GM23338 (cell line): ENCODE measurements at places on chromosomes 1 and 21. TPM values are rescaled to one million over a fixed set of nuclear protein-coding genes. Genes with fewer than 3 reads are reported as not detected.

GRCh38 chr1:232622981-232623380 is 7.0 kb downstream of the SIPA1L2 start:
- DNase-seq, result peak; percentile 91

DNA sequence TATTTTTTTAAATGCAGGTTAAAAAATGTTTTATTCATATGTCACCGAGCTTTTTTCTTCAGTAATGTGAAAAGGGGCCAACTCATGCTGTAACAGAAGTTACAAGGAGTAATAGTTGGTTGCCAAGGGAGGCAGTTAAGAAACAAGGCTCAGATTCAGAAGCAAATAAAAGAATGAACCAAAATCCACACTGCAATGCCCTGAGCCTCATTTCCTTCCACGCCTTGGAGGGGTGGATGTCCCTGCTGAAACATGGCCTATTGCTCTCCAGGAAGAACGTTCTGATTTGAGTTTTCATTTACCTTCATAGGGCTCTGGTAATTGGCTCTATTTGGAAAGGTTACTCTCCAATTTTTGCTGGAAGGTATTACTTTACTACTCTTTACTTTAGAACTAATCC is 24.4 kb downstream of the ALG14 start:
- DNase-seq, result no peak

- no peak for DNase-seq
Observed at GRCh38 chr1:230054092-230054749, 12.8 kb upstream of the GALNT2 start.

- no peak for DNase-seq
Observed at GRCh38 chr1:205978676-205979075, 24.5 kb downstream of the RAB7B start.

DNA sequence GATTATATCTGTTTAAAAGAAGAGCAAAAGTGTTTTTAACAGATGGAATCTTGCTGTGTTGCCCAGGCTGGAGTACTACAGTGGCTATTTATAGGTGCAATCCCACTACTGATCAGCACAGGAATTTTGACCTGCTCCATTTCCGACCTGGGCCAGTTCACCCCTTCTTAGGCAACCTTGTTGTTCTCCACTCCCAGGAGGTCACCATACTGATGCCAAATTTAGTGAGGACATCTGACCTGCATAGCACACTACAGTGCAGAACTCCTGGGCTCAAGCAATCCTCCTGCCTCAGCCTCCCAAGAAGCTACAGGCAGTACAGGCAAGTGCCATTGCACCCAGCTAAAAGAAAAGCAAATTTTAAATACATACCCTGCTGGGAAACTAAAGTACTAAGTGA is 11.3 kb upstream of the NUP210L start:
- no peak for DNase-seq

DNA sequence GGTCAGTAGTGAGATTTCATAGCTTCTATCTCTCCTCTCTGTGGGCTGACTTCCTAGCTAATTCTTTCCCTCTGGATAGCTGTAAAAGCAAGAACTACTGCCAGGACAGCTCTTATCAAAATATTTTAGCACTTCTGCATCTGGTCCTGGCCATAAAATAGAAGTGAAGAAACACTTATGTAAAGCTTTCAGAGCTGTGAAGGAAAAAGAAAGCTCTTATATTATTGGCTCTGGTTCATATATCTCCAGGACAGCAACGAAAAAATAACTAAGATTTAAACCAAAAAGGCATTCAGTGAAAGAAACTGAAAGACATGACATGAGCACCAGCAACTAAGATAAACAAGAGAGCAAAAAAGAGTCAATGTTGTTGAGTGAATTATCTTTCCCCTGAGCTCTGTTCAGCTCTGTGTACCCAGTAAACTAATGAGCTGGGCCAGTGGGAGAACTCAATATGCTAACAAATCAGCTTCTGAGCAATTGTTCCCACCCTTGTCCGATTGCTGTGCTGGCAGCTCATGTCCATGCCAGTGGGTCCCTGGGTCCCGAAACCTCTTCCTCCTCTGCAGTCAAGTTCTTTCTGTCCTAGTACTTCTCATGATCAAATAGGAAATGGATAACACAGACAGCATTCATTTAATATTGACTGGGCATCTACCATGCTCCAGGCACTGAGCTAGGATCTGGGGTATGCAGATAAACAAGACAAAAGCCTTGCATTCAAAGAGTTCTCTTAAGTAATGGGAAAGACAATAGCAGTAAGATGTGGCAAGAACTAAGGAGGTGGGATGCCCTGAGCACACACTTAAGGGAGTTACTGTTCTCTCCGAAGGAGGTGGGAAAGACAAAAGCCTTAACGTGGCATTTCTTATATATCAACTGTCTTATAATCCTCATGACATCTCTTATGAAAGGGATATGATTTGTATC is 45.3 kb upstream of the MAN1A2 start:
- no peak for DNase-seq

GRCh38 chr1:50308878-50309277 is 114.4 kb downstream of the DMRTA2 start:
- peak; percentile 88 for DNase-seq

GRCh38 chr1:97089173-97089572 is 367.6 kb downstream of the PTBP2 start:
- no peak for DNase-seq

GRCh38 chr1:198908995-198909394 is 270.2 kb downstream of the PTPRC start:
- DNase-seq, result no peak

GRCh38 chr1:174005032-174005431 is 17.1 kb downstream of the RC3H1 start:
- no peak for DNase-seq

DNA sequence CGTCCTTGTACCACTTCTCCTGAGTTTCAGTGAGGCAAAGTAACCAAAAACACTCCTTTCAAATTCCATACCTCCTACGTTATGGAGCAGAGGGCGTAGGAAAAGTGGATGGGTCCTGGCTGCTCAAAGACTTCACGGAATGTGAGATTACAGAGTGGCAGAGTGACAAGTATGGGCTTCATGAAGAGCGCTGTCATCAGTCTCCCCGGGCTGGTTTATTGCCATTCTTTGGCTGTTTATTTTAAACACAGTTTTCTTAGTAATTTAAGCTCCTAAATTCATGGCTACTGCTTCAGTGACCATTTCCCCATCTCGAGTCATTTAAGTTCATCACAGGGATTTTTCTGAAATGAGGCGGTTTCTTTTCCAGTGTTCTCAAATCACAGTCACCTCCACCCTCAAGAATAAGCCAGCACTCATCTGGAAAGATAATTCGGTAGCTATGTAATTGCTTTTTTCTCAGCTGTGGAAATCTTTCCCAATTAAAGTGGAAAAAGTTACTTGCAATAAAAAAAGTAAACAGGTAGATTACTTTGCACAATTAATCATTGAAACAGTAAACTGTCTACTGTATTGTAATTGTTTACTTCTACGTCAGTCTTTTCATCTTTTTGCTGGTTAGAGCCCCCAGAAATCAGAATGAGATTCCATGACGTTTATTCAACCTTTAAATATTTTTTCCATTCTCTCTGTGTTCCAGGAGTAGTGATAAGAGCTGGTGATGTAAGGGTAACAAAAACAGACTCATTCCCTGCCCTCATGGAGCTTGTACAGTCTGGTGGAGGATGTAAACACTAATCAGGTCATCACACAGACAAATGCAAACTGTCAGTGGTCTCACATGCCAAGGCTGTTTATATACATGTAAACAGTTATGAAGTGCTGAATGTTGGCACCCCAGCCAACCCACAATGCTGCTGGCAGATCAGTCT is 3.0 kb upstream of the SMYD2 start:
- DNase-seq, result no peak

- DNase-seq, result no peak
Observed at GRCh38 chr1:11374748-11375110, 101.7 kb downstream of the UBIAD1 start.

GRCh38 chr1:153795330-153795837 is 20.2 kb downstream of the SLC27A3 start:
- no peak for DNase-seq

DNA sequence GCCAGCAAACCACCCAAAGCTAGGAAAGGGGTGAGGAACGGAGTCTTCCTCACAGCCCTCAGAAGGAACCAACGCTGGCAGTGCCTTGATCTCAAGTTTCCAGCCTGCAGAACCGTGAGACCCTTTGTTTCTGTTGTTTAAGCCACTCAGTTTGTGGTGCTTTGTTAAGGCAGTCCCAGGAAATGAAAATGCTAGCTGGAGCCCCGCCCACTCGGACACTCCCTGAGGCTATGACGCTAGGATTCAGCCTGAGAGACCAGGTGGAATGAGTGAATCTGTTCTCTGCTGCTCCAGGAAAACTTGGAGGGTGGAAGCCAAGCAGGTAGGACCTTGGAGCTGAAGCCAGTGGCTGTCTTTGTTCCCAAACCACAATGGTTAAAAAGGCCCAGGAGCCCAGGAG is 196.5 kb upstream of the POU3F1 start:
- DNase-seq, result peak; percentile 51

DNA sequence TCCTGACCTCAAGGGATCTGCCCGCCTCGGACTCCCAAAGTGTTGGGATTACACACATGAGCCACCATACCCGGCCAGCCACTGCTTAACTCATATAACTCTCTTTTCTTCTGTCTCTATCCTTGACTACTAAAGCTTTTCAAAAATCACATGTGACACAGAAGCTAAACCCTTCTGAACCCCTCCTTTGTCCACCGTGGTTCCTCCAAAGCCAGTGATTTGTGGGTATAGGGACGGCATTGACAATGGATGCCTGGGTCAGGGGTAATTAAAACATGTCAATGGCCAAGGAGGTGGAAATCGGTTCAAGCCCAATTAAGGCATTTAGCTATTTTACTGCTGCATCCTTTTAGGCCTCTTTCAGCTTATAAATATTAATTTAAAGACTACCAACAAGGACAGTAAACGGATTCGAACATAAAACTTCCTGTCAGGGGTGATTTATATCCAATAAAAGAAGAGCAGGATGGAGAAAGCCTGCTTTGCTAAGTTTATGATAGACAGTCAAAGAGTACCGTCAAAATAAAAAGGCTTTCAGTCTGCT is 242.3 kb downstream of the GPATCH2 start:
- no peak for DNase-seq

DNA sequence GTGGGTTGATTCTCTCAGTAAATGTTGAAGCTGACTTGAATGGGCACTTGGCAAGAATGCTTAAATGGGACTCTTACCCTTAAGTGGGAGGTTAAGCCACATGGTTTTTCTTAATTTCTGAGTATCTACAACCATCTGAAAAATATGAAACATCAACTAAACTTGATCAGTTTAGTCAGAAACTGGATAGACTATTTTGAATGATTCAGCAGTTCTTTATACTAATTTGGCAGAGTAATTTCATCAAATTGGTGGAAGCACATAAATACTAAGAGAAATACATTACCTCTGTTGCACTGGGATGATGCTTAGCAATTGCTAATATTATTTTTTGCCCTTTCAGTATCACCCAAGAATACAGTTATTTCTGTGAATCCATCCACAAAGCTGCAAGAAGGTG is 4.7 kb downstream of the VCAM1 start:
- no peak for DNase-seq

- DNase-seq, result peak; percentile 43
Observed at GRCh38 chr1:3651930-3652547, at the start of gene TP73. Gene TP73, plus strand, starts transcription at chr1:3652516. Its CDS starts 29,850 bp downstream, at chr1:3682366.

GRCh38 chr1:243526180-243526579 is 270.3 kb downstream of the SDCCAG8 start:
- no peak for DNase-seq

- no peak for DNase-seq
Observed at GRCh38 chr1:110647254-110647891, 27.4 kb downstream of the KCNA3 start.

GRCh38 chr1:165897326-165898303 is 70.2 kb downstream of the UCK2 start:
- DNase-seq, result no peak

- no peak for DNase-seq
Observed at GRCh38 chr1:83000286-83000685, 998.6 kb downstream of the TTLL7 start.

GRCh38 chr1:85568660-85569059 is 11.9 kb upstream of the CCN1 start:
- no peak for DNase-seq

DNA sequence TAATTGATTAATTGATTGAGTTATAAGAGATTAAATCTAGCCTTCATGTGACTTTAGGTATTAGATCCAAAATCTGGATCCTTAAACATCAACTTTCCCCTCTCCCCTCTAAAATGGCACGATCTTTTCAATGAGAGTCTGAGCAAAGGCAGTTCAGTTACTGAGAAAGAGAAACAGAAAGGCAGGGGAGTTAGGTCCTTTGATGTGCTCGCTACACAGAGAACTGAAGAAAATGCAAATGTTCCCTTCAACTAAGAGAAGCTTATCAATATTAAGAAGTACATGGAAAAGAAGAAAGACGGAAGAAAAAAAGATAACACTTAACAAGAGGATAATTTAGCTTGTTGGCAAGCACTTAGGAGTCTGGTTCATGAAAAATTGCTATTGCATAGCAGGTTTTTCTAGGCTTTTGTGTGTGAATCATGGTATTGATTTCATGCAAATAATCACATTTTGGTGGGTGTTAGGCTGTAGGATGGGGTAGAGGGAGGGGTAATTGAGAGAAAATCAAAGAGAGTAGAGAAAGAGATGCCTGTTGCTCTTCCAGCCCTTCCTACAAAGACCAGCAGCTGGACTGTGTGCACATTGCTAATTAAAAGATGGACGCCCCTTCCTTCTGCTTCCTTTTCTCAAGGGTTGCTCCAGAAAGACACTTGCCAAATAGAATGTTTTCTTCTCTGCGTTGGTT is 307.6 kb upstream of the PLXNA2 start:
- no peak for DNase-seq

DNA sequence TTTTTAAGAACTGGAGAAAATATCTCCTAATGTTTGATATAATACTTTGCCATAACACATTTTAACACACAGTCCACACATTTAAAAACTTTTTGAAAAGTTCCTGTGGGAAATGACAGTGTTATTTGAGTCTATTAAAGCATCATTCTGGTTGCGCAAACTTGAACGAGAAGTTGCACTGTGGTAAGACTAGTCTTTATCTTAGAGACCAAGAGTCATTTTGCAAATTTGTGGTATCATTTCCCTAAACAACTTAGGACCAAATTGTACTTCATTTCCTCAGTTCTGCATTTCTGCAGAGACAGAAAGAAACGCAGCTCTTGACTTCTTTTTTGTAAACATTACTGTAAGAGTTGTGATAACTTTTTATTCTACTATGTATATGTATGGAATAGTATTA is at the start of gene RGS18:
TSS of gene RGS18 (plus strand) at position 282 of the 400 bp plus-strand sequence. CDS start 176 bp downstream, outside the sequence.
- no peak for DNase-seq

- no peak for DNase-seq
Observed at GRCh38 chr1:33661811-33662454, 189.5 kb downstream of the ZSCAN20 start.

The CLCA1 gene
- not detected in 2 replicates for total RNA-seq

The PODN gene
- 0.24 and 1.0 TPM in 2 replicates for total RNA-seq

The NCAM2 gene
- total RNA-seq, result 0.83 and 1.2 TPM in 2 replicates

The HIPK1 gene
- total RNA-seq, result 44.4 and 47.5 TPM in 2 replicates

The ASAP3 gene
- 78.3 and 98.2 TPM in 2 replicates for total RNA-seq

The NVL gene
- 35.3 and 44.4 TPM in 2 replicates for total RNA-seq

The HTR6 gene
- total RNA-seq, result 0.66 and 0.82 TPM in 2 replicates

The OR2L3 gene
- total RNA-seq, result not detected in 2 replicates

The LCE2B gene
- not detected in 2 replicates for total RNA-seq

The CFAP74 gene
- total RNA-seq, result 0.16 TPM in 1 of 2 replicates, not detected in the other

The LCE3E gene
- not detected in 2 replicates for total RNA-seq

The LDLRAD1 gene
- total RNA-seq, result not detected in 2 replicates

The S100A10 gene
- total RNA-seq, result 25.6 and 35.9 TPM in 2 replicates

The FOXO6 gene
- 4.2 and 4.5 TPM in 2 replicates for total RNA-seq
